ENCODE measurements at places on chromosomes 4 and X.

DNA sequence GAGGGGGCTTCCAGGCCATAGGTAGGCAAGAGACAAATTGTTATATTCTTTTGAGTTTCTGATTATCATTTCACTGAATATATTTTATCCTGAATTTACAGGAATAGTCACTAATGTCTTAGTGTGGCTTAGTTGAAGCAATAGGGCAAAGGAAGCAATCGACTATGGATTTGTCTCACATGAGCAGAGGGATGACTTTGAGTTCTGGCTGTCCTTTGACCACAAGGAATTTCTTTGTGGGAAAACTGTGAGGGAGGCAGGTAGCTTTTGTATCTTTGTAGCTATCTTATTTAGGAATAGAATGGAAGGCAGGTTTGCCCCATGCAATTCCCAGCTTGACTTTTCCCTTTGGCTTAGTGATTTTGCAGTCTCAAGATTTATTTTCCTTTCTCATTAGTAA, 207.3 kb upstream of the ANXA10 start:
- peaks cover 3% of the 10 kb centered on the region for H3K4me1 ChIP-seq
- H3K27ac ChIP-seq = no peak overlapping the region
- no peaks in the 10 kb centered on the region for H3K36me3 ChIP-seq
- H3K4me3 ChIP-seq = no peak overlapping the region
- DNase-seq = no peak

GRCh38 chrX:16278927-16279326, 111.6 kb downstream of the MAGEB17 start:
- peak; percentile 88 for DNase-seq
- H3K4me3 ChIP-seq = no peak overlapping the region
- H3K27ac ChIP-seq = no peak overlapping the region
- H3K4me1 ChIP-seq = no peaks in the 10 kb centered on the region
- no peaks in the 10 kb centered on the region for H3K27me3 ChIP-seq

GRCh38 chr4:152171556-152171955, 364.3 kb downstream of the FBXW7 start:
- DNase-seq = no peak
- H3K27me3 ChIP-seq = no peaks in the 10 kb centered on the region
- no peaks in the 10 kb centered on the region for H3K4me1 ChIP-seq

DNA sequence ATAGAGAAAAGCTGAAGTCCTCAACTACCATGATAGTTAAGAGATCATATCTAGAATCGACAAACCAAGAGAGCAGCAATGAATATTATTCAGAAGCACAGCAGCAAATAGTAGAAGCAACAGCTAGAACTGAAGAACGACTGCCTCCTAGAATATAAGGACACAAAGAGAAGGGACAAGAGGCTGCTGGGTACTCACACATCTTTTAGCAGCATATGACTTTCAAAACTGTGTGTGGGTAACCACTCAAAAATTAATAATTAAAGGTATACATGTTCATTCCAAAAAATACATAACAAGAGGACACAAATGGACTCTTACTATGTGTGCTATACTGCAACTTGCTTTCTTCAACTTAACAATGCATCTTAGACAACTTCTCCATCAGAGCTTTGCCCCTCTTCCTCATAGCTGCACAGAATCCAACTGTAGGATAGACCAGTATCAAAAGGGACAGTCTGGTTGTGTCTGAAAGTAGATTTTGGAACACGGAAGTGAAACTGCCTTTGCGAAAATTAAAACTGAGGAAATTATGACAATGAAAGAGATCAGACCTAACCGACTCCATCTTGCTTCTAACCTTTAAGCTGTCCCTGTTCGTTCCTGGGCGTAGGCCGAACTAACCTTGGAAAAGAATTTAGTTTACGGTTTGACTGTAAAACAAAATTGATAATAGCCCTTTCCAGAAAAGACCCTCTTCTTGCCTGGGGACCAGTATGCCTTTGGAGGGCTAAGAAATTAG, 125.7 kb downstream of the SH3KBP1 start:
- H3K4me1 ChIP-seq = no peaks in the 10 kb centered on the region
- H3K27ac ChIP-seq = no peak overlapping the region
- DNase-seq = no peak
- H3K36me3 ChIP-seq = no peaks in the 10 kb centered on the region
- no peak overlapping the region for H3K4me3 ChIP-seq

GRCh38 chr4:160563552-160564282, 1460.8 kb downstream of the RAPGEF2 start:
- H3K4me1 ChIP-seq = no peaks in the 10 kb centered on the region
- no peaks in the 10 kb centered on the region for H3K36me3 ChIP-seq
- DNase-seq = no peak
- no peak overlapping the region for H3K27ac ChIP-seq
- no peaks in the 10 kb centered on the region for H3K27me3 ChIP-seq

DNA sequence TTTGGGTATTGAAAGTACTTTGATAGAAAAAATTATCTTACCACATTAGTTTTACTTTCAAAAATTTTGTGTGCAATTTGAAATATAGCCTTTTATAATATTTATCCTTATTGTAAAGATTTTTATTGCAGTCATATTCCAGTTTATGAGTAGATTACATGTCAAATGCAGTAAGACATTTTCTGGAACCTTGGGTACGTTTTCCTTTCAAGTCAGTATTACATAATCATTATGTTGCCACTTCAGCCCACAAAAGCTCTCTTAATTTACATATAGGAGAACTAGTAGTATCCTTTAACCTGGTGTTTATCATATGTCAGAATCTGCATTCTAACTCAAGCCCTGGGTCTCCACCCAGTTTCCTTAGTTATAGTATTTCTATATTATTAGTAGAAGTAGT, 98.5 kb downstream of the CENPC start:
- DNase-seq = no peak
- no peak overlapping the region for H3K4me3 ChIP-seq
- no peaks in the 10 kb centered on the region for H3K27me3 ChIP-seq
- H3K36me3 ChIP-seq = peaks cover 6% of the 10 kb centered on the region

DNA sequence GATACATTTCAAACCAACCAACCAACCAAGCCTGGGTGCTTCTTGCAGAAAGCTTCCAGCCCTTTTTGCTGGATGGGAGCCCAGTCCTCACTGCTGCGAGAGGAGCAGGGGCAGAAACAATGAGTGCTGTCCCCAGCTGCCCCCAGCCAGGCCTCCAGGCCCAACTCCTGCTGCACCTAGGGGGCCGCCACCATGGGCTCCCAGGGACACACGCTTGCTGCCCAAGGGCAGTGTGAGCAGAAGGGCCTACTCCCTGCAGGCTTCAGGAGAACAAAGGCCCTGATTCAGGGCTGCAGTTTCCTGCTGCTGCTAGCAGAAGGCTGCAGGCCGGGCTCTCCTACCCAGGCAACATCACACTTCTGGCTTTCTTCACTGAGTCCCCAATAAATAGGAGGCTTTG, 37.7 kb upstream of the ENPP6 start:
- no peaks in the 10 kb centered on the region for H3K27me3 ChIP-seq
- no peaks in the 10 kb centered on the region for H3K36me3 ChIP-seq
- H3K4me1 ChIP-seq = no peaks in the 10 kb centered on the region
- peak overlapping the region; percentile 82 for H3K27ac ChIP-seq
